Fibroblast of skin of right quadriceps (primary cell): ENCODE measurements at places on chromosomes 12 and 14.

GRCh38 chr12:41681898-41682297 lies 462.8 kb downstream of the GXYLT1 start:
- no peak for DNase-seq

DNA sequence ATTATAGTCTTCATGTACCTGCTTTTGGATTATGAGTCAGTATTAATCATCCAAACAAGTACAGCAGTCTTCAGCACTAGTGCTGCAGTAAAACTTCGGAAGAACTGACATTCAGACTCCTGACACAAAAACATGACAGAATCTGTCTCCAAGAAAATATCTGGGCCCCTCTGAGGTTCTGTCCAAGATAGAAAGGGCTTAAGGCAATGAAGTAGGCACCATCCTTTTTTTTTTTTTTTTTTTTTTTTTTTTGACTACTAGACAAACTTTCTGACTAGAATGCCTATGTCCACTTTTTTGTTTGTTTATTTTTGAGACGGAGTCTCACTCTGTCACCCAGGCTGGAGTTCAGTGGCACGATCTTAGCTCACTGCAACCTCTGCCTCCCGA lies 112.5 kb downstream of the MED13L start:
- DNase-seq, result peak; percentile 32

DNA sequence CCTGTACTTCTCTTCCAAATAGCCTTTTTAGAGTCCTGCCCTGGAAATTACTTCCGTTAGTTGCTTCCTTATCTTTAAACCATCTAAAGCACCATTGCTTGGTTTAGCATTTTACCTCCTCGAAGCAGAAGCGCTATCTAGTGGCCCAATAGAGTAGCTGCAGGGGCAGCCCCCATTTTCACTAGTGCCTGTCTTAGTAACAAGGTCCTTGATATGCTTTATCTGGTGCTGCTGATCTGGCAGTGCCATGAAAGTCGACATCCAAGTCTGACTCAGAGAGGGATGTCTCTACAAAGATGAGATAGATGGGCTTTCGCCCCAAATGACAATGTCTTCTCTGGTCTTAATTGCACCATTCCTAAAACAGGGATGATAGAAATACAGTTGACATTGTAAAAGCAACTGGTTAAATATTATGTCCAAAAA lies 25.0 kb upstream of the CIT start:
- DNase-seq, result peak; percentile 56

GRCh38 chr14:65627315-65627714 lies 214.8 kb downstream of the FUT8 start:
- DNase-seq, result no peak

DNA sequence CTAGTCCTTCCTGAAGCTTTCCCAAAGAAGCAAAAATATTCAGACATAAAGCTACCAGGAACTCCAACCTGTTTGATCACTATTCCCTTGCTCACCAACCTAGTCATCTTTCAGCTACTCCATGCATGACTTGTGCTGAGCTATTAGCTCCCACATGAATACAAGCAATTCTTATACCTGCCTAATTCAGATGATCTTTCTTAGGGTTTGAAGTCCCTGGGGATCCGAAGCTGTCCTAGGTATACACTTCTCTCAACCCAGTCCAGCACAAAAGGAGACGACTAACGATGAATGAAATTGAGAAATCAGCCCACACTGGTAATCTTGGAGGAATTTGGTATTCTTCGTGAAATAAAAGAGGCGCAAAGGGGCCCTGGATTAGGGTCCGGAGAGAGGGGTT lies 631 bp upstream of the PTGR2 start:
- DNase-seq, result no peak
